ENCODE measurements at places on chromosomes 12 and 14. TPM values are rescaled to one million over a fixed set of nuclear protein-coding genes. Genes with fewer than 3 reads are reported as not detected.

Gene OTUB2
- total RNA-seq, result 0.60 TPM

Gene A2ML1
- 0.06 TPM for total RNA-seq

Gene SLCO1A2
- total RNA-seq, result not detected

Gene FOS
- total RNA-seq, result 129 TPM

GRCh38 chr14:96710060-96710666 is 87.0 kb upstream of the VRK1 start:
- DNase-seq, result no peak

DNA sequence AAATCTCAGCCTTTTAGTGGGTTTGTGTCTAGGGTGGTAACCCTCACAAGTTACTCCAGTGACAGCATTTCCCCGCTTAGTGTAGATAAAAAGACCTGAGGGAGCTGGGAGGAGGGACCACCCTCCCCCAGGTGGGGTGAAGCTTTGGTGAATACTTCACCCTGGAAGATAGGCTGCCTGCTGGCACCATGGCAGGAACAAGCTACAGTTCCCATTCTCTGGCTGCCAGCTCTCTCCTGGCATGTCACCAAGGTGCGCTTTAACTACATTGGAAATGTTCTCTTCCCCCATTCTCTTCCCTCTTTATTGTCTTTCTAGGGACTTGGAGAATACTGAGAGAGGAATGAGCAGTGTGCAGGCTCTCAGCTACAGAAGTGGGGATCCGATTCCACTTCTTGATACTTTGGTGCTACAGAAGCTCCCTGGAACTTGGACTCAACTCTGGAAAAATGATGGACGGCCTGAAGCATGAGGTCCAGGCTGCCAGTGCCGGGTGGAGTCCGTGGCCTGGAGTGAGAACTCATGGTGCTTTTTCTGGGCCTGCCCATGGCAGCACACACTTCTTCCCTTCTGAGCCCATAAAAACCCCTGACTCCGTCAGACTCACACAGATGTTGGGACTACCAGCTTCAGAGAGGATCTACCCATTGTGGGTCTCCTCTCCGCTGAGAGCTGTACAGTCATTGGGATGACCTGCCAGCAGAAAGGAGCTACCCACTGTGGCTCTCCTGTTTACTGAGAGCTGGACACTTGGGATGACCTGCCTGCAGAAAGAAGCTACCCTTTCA is 198.0 kb downstream of the ADGRD1 start:
- no peak for DNase-seq

DNA sequence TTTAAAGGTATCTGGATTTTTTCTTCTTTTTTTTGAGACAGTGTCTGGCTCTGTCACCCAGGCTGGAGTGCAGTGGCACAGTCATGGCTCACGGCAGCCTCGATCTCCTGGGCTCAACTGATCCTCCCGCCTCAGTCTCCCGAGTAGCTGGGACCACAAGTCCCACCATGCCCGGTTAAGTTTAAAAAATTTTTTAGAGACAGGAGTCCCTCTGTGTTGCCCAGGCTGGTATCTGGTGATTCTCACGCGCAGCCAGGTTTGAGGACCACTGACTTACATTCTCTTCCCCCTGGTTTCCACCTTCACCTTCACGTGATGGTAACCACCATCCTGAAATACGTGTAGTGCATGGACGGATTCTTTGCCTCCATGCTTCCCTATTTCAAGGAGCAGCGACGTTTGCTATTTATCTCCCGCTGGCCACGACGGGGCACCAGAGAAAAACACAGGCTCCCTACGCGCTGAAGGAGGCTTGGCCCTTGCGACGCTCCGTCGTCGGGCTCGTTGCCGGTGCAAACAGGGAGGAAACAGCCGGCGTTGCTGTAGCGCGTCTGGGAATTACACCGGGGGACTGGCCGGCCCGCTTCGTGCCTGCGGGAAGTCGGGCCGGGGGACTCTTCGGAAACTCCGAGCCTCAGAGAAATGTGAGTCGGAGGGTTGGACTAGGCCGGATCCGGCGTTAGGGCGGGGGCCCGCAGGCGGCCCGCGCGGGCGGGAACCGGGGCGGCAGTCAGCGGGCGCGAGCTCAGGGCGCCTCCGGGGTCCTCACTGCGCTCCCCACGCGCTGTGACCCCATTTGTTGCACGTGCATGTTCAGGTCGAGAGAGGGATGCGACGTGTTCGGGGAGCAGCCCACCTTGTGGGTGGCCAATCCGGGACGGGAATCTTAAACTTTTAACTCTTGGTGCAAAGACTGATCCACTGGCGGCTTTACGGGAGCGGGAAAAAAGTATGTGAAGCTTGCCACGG is at the start of gene TCHP:
Gene TCHP, plus strand, starts transcription at position 492 of the 969 bp plus-strand sequence. CDS start 2,753 bp downstream, outside the sequence.
- DNase-seq, result peak; percentile 91

Data from aorta (tissue), 5 donors.